T47D (cell line): ENCODE measurements at places on chromosomes 12 and 14.

DNA sequence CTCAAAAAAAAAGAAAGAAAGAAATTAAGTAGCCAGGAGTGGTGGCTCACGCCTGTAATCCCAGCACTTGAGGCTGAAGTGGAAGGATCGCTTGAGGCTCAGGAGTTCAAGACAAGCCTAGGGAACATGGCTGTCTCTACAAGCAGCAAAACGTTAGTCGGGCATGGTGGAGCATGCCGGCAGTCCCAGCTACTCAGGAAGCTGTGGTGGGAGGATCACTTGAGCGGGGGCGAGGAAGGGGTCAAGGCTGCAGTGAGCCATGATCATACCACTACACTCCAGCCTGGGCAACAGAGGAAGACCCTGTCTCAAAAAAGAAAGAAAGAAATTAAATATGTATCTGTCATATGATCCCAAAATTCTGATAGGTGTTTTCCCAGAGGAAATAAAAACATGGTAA lies 5.3 kb downstream of the RAD52 start:
- DNase-seq: no peak

- no peak for DNase-seq
These were observed 33.3 kb upstream of the FGF6 start for GRCh38 chr12:4478933-4479332.

- no peak for DNase-seq
These were observed 105.3 kb downstream of the SLC6A15 start for GRCh38 chr12:84807249-84807648.

GRCh38 chr14:62030387-62030786 lies 268.2 kb downstream of the SNAPC1 start:
- no peak for DNase-seq

GRCh38 chr12:132131229-132131628 lies 12.9 kb downstream of the DDX51 start:
- no peak for DNase-seq

DNA sequence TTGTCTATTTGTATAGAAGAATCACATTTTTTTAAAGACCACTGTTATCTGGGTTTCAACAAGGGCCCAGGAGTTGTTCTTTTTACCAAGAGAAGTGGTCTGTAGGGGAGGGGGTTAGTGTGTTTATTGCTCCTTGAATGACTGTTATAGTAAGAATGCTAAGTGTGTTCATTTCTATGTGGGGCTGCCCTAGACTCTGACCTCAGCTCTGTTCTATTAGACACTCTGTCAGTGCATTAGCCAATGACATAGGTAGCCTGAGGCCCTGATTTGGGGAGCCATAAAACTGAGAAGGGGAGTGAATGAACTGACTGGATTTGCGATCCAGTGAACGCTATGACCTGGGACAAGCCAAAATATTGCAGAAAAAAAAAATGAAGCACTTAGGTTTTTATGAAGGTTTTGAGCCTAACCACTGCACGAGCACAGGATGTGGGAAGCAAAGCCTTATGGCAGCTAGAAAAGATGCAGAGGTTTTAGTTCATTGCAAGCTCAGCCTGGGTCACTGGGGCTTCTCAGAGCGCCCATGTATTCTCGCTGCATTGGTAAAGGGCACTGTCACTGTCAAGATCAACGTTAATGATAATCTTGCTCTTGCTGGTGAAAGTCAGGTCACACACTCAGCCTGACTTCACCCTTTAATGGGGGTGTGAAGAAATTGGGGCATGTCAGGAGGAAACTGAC lies 63.8 kb downstream of the PRKCH start:
- DNase-seq: no peak

DNA sequence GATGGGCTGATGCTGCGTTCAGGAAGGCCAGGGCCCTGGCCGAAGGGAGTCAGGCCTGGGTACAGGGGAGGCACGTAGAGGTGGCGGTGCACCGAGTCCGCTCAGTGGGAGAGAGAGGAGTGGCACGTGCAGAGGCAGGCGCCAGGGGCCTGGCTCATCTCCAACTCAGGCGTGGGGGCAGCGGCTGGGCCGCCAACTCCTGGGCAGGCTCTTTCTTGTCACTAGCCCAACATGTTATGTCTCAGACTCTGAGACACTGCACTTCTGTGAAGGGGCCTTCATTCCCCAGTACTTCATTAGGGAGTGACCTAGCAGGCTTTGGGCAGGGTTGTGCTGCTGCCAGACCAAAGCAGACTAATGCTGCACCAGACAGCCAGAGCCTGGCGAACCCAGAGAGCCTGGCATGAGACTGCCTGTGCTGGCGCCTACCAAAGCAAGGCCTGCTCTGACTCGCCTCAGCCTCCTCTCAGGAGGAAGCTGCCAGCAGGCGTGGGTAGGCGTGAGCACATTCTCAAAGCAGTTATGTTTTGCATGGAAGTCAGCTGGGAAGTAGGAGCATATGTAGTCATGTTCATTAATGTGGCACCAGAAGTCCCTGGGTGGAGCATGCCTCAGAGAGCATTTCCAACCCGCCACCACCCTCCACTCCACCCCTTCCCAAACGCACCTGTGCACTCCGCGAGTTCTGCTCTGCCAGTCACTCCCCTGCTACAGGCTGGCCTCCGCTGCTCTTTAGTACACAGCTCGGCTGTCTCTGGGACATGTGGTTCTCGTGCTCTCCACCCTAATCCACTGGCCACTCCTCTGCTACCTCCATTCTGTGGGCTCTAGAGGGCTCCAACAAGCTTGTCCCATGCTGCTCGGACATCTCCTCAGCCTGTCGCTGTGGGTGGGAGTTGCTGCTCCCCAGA lies 9.7 kb downstream of the CKB start:
- DNase-seq: no peak

DNA sequence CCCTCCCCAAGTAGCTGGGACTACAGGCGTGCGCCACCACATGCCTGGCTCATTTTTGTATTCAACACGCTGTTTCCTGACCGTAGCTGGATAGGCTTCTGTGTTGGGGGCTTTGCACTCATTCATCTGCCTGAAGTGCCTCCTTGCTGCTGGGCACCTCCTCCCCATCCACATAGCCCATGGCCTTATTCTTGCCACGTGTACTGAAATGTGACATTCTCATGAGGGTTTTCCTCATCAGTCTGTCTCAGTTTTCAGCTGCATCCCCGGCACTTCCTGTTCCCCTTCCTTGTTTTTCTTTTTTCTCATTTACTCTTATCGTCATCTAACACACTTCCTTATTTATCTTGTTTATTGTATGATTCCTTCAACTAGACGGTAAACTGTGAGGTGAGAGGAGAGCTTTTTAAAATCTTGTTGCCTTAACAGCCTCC lies 36.6 kb downstream of the RCOR1 start:
- DNase-seq: no peak

DNA sequence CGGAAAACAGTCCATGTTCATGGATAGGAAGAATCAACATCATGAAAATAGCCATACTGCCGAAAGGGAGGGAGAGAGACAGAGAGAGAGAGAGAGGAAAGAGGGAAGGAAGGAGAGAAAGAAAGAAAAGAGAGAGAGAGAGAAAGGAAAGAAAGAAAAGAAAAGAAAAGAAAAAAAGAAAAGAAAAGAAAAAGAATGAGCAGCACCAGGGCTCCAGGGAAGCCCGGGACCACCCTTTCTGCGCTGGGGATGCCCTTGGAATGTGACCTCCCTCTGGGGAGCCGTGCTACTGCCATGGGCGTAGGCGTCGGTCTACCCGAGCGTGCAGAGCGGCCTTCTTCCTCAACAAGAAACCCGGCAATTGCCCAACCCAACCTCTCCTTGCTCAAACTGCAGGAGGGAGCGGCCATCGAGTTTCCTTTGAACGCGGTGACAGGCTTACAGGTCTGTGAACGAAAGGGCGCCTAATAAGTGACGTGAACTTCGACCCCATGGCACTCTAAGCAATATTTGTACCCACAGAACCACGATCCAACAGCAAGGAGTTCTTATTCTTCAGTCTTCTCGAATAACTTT lies 16.9 kb downstream of the OR6S1 start:
- DNase-seq: no peak

GRCh38 chr14:102015771-102016170 lies 51.4 kb downstream of the DYNC1H1 start:
- DNase-seq: no peak

- DNase-seq: no peak
These were observed 8.7 kb upstream of the FGD4 start for GRCh38 chr12:32390572-32391219.

GRCh38 chr12:60489071-60489470 lies 893.2 kb downstream of the SLC16A7 start:
- DNase-seq: no peak
